ENCODE measurements at places on chromosomes 3 and 15. TPM values are rescaled to one million over a fixed set of nuclear protein-coding genes. Genes with fewer than 3 reads are reported as not detected.

- no peak for DNase-seq
These were observed 51.4 kb downstream of the SH3BP5 start for GRCh38 chr3:15280853-15281532.

The GOLGA6L4 gene
- 0.83 TPM for total RNA-seq

GRCh38 chr3:180188512-180189309 is 152.0 kb upstream of the PEX5L start:
- no peak for DNase-seq

DNA sequence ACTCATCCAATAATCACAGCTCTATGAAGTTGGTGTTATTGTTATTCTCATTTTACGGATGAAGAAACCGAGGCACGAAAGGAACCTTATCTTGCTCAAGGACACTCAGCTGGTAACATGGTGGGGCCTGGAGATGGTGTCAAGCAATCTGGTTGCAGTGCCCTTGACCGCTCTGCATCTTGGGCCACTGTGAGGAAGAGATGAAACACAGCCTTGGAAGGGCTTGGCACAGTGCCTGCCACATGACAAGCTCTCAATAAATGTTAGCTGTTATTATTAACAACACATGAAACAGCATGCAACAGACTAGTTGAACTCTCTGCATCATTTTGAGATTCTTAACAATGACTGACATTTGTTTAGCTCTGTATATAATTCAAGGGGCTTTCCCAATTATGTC is 10.1 kb upstream of the ITGA11 start:
- DNase-seq: peak; percentile 45

- no peak for DNase-seq
These were observed 170.3 kb downstream of the CHDH start for GRCh38 chr3:53675942-53676341.

DNA sequence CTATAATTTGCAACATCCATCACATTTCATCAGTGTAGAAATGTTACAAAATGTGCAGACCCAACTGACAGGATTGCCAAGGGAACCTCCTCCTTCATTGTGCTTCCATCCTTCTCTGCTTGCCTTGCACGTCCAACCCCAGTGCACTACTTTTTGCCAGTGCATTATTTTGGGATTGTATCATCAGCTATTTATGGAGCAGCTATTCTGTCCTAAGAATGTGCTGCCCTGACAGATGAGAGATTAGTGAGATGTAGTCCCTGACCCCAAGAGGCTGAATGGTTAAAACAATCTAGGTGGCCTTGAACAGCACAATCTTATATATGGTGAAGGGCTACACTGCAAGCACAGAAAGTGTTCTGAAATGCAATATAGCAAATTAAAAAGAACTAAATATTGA is 935.8 kb downstream of the IGSF11 start:
- DNase-seq: peak; percentile 6

- peak; percentile 72 for DNase-seq
These were observed 140.2 kb downstream of the ITPR1 start for GRCh38 chr3:4633078-4634004.

- no peak for DNase-seq
These were observed 2.4 kb downstream of the CCR2 start for GRCh38 chr3:46356276-46356675.

GRCh38 chr15:95131131-95131556 is 899.8 kb downstream of the MCTP2 start:
- no peak for DNase-seq

The TM4SF1 gene
- 366 TPM for total RNA-seq

The ANKRD34C gene
- total RNA-seq: not detected

The TRIM42 gene
- total RNA-seq: not detected

DNA sequence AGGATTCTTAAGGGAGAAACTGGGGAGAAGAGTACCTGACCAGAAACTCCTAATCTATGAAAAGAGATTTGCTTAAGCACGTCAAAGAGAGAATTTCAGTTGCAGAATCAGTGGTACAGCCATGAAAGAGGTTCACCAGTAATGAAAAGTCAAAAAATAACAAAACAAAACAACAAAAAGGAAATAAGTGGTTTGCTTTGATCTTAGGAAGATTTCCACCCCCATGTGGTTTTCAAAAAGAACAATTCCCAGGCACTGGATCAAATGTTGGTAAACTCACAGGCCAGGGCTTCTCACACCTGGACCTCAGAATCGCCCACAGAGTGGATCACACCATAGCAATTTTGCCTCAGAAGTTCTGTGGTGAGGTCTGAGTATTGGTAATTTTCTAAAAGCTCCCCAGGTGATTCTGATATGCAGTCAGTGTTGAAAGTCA is 67.5 kb downstream of the TMEM39A start:
- DNase-seq: no peak

DNA sequence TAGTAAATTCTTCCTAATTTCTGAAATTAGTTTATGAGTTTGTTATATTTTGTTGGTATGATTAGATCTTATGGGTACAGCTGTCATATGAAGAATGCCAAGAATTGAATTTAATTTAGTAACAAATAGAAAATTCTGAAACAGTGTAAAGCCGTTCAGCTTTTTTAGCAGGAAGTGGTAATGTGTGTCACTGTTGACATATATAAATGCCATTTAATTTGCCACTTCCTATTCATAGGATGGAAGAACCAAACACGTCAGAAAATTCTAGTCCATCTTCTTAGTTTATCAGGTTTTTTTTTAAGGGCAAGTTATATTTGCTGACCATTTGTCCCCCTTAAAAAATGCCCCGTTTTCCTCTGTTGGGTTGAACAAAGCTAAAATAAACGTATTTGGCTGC is 43.0 kb downstream of the RAB8B start:
- no peak for DNase-seq

The LHFPL4 gene
- not detected for total RNA-seq

DNA sequence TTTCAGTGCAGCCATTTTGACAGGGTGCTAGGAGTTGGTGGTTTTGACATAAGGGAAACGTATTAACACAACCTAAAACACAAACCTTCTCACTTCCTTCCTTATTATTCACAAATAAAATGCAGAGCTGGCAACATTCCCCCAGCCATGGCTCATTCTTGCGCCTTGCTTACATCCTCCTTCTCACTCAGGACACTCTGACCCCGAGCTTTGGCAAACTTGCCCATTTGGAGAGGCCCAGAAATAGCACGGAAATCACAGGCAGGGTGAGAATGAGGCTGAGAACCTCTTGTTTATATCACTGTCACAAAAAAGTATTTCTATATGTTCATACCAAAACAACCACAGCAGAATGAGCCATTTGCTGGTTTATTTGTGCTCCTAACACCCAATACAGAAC is 244.3 kb downstream of the NTRK3 start:
- no peak for DNase-seq

DNA sequence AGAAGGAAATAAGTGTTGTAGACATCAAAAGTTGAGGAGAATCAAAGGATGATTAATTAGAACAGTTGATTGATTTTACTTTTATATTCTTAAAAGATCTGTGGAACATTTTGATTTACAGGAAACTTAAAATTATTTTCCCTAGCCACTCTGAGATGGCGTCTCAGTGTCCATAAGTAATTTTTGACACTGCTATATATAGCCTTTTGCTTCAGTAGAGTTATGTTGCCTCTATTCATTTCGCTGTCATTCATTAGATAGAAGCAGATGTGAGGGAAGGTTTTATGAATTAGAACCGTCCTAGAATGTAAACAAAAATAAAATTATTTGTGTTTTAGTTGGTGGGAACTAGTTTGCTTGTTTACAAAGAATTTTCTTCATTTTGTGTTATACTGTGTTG is 51.1 kb upstream of the EIF3J start:
- no peak for DNase-seq

DNA sequence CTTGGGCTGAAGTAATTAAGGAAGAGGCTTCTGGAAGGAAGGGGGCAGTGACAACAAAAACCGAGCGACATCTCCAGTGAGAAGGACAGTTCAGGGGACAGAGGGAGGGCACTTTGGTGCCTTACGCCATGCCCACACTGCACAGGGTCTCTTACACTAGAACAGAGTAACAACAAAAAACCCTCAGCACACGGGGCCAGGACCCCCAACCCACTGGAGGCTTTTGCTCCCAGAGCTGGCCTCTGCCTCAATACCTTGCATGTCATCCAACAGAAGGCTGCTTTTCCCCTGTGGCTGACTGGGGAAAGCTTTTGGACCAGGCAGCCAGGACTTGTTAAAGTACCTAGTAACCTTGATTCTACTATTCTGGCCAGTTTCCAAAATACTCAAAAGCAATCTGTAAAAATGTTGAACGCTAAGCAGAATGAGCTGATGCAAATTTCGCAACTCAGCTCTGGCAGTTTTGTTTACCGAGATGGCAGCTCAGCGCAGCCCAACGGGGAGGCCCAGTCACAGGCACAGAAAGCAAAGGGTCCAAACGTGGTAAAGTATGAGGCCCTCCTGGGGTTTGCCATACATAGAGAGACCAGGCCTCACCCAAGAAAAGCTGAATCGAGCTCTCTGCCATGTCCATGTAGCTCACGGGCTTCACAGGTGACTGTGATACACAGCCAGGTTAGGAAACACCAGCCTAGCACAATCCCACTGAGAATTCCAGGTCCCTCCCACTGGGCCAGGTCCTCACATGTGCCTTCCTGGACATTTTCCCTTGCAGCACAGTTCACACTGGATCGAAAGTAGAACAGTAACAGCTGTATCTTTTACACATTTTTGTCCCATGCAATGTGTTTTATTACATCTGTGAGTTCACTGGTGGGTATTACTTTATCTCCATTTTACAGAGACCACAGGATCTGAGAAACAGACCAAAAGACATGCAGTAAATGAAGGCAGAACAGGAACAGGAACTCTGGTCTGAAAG is 6.0 kb downstream of the CHCHD4 start:
- DNase-seq: peak; percentile 62

The SERPINI2 gene
- not detected for total RNA-seq

- no peak for DNase-seq
These were observed 163.8 kb upstream of the ARHGEF26 start for GRCh38 chr3:153957421-153957820.

DNA sequence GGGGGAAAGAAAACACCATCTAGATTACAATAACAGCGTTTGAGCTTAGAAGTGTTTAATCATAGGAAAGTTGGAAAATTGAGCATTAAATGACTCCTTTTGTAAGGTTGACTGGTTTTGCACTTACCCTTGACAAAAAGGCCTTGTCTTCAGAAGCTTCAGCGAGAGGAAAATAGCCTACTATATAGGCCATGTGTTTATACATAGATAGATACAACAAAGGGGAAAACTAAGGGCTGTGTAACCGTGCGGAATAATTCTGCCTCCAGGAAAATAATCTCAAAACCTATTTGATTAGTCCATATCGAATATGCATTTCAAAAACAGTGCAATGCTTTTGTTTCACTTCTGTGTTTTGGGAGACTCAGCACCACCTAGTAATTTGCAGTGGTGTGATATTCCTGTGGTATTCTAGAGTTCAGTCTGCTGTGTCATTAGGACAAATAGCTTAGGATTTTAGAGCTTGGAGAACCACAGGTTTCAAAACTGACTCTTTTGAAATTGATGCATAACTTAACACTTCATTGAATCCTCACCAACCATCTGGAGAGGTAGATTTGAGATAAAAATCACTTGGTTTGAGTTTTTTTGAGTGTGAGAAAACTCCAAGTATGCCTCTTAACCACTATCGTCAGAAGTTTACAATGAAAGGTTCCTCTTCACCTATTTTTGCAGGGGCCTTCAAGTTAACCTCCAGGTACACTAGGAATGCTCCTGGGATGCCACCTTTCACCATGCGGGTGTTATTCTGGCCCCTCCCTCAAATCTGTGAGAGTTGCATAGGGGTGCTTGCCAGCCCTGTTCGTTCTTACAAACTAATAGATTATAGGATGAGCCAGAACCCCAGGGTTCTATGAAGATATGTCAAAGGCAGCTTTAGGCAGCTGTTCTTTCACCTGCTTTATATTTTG is 1.9 kb downstream of the ARHGAP31 start:
- DNase-seq: no peak

DNA sequence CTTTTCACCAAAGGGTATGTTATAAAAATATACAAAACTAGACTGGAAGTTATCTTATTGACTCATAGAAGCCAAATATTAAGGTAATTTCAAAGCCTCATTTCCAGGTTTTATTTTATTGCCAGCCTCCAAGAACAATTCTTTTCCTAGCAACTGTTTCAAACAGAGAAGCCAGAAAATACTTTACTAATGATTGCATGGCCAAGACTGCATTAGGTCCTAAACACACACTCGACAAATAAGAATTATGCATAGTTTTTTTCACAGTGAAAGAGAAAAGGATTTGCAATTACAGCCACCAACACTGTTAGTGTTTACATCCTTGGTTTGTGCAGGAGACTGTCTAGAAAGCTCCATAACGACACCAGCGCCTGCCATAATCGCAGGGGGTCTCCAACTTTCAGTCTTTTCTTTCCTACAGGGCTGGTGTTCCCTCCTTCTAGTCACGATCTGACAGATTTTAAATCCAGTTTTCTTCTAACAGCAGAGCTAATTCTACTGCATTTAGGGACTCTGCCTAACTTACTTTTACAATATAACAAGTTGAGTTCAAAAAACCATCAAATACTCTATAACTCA is 58.1 kb downstream of the CLASP2 start:
- DNase-seq: peak; percentile 20

The GRIP2 gene
- under 0.01 TPM for total RNA-seq

GRCh38 chr3:54543446-54543845 is 384.4 kb downstream of the LRTM1 start:
- DNase-seq: no peak

The CAPN7 gene
- 21.3 TPM for total RNA-seq

The WDR72 gene
- not detected for total RNA-seq

GRCh38 chr3:59432665-59433064 is 382.8 kb upstream of the CFAP20DC start:
- peak; percentile 24 for DNase-seq

GRCh38 chr3:139310474-139310933 is 33.3 kb upstream of the MRPS22 start:
- peak; percentile 92 for DNase-seq

DNA sequence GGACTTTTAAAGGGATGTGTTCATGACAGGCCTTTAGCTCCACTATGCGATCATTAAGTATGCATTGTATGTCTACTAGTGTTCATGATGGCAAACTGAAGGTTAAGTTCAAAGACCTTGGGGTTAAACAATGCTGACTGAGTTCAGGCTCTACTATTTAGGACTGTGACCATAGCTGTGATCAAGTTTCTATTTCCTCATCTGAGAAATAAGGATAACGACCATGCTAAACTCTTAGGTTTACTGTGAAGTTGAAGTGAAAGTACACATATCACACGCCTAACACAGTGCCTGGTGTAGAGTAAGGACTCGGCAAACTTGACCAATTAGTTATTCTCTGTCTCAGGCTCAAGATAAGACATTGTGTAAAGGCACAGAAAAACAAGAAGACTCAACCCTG is 243.2 kb downstream of the MBNL1 start:
- DNase-seq: no peak

DNA sequence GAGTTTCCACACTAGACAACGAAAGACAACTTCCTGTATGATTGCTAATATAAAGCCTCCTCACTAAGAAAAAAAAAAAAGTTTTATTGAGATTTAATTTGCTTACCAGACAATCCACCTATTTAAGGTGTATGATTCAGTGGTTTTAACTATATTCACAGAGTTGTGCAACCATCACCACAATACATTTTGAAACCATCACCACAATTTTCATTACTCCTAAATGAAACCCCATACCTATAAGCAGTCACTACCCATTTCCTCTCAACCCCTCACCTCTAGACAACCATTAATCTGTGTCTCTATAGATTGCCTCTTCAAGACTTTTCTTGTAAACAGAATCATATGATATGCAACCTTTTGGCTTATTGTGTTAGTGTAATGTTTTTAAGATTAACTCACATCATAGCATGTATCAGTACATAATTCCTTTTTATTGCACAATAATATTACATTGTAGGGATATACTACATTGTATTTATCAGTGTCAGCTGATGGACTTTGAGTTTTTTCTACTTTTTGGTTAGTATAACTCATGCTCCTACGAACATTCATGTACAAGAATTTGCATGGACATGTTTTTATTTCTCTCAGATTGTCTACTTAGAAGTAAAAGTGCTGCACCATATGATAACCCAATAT is 339.7 kb downstream of the NLGN1 start:
- no peak for DNase-seq
